ENCODE measurements at places on chromosomes 7 and 10. TPM values are rescaled to one million over a fixed set of nuclear protein-coding genes. Genes with fewer than 3 reads are reported as not detected.

DNA sequence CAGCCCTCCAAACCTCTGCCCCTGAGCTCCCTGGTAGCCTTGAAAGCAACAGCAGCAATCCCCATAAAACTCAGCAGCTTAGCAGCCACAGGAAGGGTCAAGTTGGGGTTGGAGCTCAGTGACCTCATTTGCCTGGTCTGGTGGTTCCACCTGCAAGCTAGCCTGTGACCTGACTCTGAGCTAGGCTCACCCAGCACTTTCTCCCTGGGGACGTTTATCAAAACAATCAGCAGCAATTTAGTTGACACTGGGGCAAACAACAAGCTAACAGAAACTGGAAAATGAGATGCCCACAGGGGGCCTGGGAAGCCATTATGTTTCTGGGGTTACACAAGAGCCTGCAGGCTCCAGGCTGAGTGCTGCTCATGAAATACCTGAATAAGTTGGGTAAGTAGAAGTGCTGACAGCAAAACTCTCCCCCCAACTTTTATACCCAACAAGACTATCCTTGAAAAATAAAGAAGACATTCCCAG lies 22.4 kb upstream of the CRYGN start:
- no peak for ATAC-seq

GRCh38 chr10:133274751-133275683 lies 1.7 kb downstream of the ADAM8 start:
- no peak for ATAC-seq

- no peak for ATAC-seq
Observed at GRCh38 chr7:4271716-4272015, 410.4 kb upstream of the FOXK1 start.

GRCh38 chr10:75247797-75248196 lies 12.0 kb upstream of the COMTD1 start:
- ATAC-seq, result no peak

DNA sequence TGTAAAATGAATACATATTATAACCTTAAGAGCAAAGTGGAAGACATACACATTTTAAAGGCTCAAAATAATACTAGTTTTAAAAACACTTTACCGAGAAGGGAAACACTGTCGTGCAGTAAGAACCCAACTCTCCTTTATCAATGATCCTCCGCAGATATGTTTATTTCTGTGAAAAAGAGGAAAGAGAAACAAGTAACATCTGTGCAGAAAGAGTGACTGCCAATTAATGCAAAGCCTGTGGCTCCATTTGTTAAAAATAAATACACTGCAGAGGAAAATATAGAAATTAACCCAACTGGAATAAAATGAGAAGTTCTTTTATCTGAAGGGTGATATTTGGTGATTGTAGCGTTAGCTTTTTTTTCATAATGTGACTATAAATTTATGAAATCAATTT lies 62.7 kb downstream of the HGF start:
- ATAC-seq, result no peak

DNA sequence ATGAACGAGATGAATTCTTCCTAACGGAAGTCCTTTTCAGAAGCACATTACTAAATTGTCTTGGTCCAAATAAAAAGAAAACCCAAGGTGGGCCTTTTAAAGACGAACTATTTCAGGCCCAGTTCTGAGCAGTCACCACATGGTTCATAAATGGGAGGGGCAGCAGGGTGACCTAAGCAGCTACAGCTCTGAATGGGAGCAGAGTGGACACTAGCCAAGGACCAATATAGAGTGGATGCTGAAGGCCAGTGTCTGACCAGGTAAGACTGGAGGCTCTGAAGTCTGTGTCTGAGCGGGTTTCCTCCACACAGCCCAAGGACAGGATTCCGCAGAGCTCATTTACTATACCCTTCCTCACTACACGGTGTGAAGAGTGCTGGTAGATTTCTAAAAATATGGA lies 159.1 kb downstream of the TMEM26 start:
- ATAC-seq, result no peak

Gene FAM221A
- total RNA-seq, result 1.8 TPM

All from motor neuron (in vitro differentiated cells).